Central memory CD8-positive, alpha-beta T cell (primary cell): ENCODE measurements at places on chromosomes 16 and 17.

GRCh38 chr16:67675579-67675935, 8.9 kb downstream of the C16orf86 start:
- no peak for DNase-seq

DNA sequence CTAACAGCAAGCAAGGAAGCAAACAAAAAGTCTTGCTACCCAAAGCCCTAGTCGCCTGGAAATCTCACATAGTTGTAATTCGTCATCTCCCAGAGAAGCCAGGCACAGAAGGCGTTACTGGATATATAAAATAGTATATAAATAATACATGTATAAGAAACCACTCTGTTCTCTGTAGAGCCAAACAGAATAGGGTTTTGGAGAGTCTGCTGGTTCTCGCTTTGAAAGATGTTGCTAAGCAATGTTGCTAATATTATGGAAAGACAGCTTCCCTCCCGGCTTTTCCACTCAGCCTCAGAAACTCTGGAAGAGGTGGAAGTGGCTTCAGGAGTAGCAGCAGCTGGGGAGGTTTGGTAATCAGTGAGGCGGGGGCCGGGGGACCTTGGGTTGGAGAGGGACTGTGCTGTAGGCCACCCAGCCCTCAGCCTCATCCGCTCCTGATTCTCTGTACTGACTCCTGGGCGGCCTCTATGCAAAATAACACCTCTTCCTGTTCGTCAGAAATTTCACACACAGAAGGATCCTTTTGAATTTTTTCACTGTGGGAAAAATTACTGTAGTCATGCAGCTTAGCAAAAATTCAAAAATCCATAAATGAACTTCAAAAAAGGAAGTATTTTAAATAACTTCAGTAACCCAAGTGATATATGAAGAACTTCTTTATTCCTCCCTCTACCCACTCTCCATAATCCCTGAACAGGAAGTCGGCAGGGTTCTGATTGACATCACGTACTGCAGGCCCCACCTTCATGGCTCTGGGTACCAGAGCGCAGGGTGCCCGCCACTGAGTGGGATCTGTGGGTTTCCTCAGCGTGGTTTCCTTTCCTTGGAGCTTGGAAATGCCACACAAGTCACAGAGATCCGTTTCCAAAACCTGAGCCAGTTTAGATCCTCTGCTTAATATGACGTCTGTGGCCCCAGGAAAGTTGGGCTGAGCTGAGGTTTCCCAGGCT, 51.4 kb downstream of the RAP1GAP2 start:
- DNase-seq: no peak

DNA sequence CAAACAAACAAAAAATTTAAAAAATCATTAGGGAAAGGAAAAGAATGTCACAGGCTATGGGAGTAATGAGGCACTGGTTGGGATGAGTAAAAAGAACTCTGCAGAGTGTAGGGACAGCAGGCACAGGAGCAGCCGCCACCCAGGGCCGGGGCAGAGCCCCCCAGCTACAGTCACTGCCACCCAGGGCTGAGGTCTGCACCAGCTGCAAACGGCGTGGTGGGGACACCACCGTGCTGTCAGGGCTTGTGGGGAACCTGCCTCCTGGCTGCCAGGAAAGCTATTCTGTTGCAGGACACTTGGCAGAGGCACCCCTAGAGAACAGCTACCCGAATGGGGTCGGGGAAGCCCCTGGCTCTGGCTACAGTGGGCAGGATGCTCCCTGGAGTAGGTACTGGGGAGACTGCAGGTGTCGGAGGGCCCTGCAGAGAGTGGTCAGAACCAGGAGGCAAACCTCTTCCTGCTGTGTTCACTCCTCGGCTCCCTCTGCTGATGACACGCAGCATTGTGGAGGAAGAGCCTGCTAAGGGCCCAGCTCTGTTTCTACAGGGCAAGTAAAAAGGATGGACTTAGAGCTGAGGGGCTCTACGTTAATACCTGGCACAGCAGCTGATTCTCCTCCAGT, 32.3 kb upstream of the CAPN15 start:
- no peak for DNase-seq

DNA sequence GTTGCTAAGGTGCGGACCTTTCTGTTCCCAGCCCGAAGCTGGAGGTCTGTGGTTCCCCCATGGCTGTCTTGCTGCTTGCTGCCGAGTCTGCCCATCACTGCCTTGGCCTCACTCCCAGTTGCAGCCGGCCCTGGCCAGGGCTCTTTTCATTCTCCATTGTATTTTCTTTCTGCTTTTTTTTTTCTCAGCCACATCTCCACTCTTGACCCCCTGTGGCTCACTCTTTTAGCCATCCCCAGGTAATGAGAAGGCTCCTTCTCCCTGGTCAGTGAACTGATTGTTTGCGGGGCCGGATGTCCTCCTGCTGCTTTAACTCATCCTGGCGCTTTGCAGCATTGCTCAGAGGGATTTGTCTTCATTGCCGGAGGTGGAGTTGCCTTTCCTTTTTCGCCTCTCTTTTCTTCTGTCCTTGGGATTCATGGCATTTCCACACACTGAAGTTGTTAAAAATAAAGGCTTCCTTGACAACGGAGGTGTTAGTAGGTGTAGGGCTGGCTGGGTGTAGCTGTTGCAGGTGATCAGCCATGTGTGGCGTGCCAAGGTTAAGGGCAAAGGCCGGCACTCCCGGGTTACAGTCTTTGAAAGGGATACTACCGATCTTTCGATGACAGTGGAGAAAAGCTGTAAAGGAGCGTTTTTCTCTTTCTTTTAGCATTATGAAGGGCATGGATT, 34.1 kb downstream of the MAP2K6 start:
- no peak for DNase-seq

DNA sequence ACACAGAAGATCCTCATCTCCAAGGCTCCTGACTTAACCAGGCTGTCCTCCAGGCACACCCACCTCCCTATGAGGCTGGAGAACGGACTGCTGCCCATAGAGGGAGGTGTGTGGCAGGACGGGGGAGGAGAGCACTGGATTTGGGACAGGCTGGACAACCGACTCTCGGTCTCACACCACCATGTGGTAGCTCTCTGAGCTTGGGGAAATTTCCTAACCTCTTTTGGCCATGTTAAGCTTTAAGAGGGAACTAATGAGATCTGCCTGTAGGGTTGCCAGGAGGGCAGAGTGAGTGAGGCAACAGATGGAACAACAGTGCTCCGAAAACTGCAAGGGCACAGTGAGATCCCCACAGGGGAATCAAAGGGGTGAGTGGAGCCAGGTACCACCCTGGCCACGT, 32.7 kb downstream of the RHBDL3 start:
- DNase-seq: no peak

- no peak for DNase-seq
Measured at GRCh38 chr17:1661045-1661444, 11.4 kb upstream of the RILP start.

- no peak for DNase-seq
Measured at GRCh38 chr17:18224387-18225120, 881 bp upstream of the LLGL1 start.

DNA sequence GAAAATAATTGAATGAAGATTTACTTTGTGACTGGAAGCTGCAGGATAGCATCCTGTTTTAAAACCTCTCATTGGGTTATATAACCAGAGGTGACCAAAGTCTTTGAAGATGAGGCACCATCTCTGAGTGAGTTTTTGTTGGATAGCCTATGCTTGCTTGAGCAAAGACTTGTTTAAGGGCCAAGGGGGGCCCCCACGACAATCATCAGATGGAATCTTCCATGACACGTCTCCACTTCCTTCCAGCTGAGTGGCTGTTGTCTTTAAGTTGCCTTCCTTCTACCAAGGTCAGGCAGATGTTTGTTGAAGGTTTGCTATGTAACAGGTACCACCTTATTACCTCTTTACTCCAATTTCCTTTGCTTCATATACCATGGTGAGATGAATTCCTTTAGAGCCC, 188.8 kb downstream of the PRKCA start:
- DNase-seq: no peak

- no peak for DNase-seq
Measured at GRCh38 chr17:44777394-44778348, 18.9 kb downstream of the ADAM11 start.

- DNase-seq: no peak
Measured at GRCh38 chr16:15523092-15523541, 88.7 kb downstream of the BMERB1 start.

DNA sequence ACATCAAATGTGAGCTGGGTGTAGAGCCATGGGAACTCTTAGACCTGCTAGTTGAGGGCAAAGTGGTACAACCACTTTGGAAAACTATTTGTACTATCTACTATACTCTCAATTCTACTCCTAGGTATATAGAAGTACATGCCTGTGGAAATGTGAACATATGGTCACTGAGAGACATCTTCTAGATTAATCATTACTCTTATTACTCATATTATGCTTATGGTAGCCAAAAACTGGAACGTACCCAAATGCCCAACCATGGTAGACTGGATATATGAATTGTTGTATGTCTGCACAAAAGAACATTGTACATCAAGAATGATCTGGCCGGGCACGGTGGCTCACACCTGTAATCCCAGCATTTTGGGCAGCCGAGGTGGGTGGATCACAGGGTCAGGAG, 2.7 kb downstream of the WDR45B start:
- DNase-seq: no peak
